CD4-positive, alpha-beta T cell treated with Interferon gamma for 1 hour (primary cell): ENCODE measurements at places on chromosomes 1 and 21.
A peak's percentile ranks its signal among the peaks of the same experiment; 100 is the strongest.

DNA sequence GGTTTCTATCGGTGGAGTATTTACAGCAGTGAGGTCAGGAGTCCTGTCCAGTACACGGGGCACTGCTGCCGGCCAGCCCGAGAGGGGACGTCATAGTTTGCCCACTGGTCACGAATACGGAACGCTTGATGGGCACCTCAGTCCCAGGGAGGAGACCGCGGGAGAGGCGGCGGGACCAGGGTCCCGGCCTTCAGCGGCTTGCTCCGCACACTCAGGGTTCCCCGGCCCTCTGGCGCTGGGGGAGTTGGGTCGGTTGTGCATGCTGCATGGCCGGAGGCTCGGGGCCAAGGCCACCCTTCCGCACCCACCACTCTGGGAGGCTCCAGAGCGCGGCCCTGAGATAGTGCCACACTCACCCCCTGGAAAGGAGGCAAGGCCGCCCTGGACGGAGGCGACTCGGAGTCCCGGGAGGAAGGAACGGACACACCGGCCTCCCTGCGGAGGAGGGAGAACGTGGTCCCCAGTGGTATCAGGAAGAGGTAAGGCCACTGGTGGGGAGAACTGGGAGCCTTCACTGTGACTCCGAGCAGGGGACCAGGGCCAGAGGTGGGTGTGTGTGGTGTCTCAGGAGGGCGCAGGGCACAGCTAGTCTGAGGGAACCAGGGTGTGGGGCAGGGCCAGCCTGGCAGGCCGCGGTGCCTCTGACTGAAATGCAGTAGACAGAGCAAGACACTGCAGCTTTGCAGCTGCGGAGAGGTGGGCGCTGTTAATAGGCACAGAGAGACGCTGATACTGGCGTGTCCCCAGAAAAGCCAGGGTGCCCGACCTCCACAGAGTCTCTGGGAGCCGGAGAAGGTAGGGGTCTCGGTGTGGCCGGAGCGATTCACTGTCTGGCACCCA lies 28.6 kb upstream of the PRSS38 start:
- DNase-seq: no peak

DNA sequence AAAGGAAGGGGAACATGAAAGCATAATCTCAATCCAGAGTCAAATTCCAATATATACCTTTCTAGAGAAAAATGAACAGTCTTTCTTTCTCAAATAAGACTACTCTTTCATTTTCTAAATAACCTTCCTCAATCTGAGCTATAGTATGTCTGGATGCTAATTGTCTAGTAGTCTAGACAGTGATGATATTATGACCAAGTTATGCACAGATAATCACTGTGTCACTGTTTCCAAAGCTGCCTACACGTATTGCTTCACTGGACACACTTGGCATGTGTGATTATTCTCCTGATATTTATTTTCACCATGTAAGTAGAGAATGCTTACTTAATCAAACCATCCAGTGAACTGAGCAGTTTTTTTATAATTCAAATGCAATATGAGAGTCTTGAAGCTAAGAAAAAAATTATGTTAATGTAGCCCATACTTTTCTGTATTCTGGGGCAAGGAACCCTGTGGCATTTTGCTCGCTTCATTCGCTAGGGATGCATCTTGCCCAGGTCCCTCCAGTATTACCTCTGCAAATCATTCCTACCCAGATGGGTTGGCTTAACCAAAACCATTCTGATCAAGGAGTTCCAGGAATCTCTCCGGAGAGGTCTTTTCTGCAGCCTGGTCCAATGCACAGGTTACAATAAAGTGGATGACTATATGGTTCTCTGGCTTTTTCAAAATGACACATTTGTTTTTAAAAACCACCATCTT lies 303.1 kb upstream of the RUNX1 start:
- DNase-seq: no peak

- DNase-seq: no peak
Observed at GRCh38 chr1:55443175-55443915, 228.2 kb upstream of the USP24 start.

DNA sequence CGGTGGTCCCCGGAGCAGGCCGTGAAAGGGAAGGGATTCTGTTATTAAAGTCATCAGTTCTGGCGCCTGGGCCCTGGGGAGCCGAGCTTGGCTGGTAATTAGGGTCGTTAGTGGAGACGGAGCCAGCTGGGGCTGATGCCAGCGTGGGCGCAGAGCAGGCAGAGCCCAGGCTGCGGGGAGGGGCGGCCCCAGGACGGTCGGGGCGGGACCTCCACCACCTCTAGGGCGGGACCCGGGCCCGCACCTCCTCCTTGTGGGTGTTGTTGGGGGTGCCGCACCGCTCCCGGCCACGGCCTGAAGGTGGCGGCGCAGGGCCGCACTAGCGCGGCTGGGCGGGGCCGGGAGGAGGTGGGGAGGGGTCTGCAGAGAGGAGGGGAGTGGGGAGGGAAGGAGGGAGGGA lies 470.6 kb downstream of the PTPRU start:
- no peak for DNase-seq

GRCh38 chr1:110464340-110464739 lies 13.4 kb downstream of the PROK1 start:
- DNase-seq: no peak

GRCh38 chr1:218996362-218996761 lies 177.3 kb upstream of the LYPLAL1 start:
- DNase-seq: no peak

DNA sequence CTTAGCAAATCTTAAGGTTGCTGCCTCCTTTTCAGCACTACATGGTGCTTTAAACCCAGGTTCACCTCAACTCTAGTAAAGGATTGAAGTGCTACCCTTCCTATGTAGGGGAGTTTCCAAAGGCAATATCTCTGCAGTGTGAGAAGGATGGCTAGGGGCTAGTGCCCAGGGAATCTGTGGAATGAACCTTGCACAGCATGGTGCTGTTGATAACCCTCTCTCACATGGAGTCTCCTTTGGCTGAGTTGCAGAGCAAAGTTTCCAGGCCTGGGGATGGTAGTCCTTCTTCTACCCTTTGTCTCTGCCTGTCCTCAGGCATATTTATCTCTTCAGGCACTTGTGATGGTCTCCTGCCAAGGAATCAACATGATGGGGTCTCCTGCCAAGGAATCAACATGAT lies 59.4 kb downstream of the AXDND1 start:
- DNase-seq: no peak

- DNase-seq: peak; percentile 65
Observed at GRCh38 chr1:111222308-111223125, 5.0 kb upstream of the CHI3L2 start.

- no peak for DNase-seq
Observed at GRCh38 chr1:228143480-228144192, 3.6 kb downstream of the GUK1 start.

DNA sequence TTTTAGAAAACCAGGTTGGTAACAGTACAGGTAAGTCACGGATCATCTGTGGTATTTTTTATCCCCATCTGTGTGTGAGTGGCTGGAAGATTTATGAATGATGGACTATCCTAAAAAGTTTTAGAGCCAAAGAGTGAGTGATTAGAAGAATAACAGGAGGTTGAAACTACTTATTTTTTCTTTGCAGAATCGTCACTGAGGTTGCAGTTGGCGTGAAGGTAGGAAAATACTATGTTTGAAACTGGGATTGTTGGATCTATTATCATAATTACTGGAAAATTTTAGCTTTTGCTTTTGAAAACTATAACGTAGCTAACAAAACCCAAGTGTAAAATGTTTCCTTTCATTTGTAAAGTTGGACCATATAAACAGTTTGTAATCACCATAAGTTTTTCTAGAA lies 1.8 kb downstream of the PTBP2 start:
- no peak for DNase-seq
